ENCODE measurements at places on chromosomes 11 and 22.

DNA sequence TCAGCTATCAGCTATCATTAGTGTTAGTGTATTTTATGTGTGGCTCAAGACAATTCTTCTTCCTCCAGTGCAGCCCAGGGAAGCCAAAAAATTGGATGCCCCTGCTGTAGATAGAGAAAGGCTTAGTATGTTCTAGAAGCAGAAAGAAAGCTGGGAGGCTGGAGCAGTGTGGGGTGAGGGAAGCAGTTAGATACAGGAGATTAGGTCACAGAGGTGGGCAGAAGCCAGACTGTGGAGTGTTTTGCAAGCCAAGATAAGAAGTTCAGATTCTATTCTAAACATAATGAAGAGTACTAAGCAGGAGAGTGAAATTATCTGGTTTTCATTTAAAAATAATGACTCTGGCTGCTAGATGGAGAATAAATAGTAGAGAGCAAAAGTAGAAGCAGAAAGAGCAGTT is 381.7 kb downstream of the DCDC1 start:
- no peak overlapping the region for H3K27ac ChIP-seq
- H3K36me3 ChIP-seq = no peaks in the 10 kb centered on the region
- no peaks in the 10 kb centered on the region for H3K27me3 ChIP-seq
- H3K4me1 ChIP-seq = no peaks in the 10 kb centered on the region
- H3K4me3 ChIP-seq = no peak overlapping the region
- no peak for DNase-seq

DNA sequence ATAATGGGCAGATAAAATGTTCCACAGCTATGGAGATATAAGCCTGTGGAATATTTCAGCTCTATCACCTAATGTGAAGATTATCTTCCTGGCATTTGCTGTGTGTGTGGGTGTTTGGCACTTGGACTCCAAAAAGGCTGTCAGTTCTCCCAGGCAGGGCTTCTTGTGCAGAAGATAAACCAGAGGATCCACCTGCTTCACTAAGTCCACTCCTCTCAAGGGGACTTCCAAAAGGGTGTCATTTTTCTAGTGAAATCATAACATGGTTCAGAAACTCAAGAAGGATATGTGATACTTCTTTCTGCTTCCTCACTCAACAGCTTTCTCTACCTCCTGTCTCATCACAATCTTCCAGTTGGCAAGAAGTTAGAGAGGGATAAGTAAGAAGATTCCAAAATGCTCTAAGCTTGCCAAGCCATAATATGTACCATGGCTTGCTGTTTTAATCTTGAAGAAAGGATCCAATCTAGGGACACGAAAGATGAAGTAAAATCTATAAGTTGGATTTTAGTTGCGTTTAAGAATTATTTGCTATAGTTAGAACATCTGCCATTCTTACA is 206.2 kb upstream of the MTMR2 start:
- H3K4me1 ChIP-seq = peaks cover 76% of the 10 kb centered on the region
- no peak overlapping the region for H3K4me3 ChIP-seq
- H3K27ac ChIP-seq = peak overlapping the region; percentile 83
- no peaks in the 10 kb centered on the region for H3K27me3 ChIP-seq

- H3K4me1 ChIP-seq = peaks cover 22% of the 10 kb centered on the region
- peak overlapping the region; percentile 78 for H3K4me3 ChIP-seq
- DNase-seq = peak; percentile 70
- H3K36me3 ChIP-seq = peaks cover 3% of the 10 kb centered on the region
- H3K27me3 ChIP-seq = no peaks in the 10 kb centered on the region
These were observed 87.8 kb upstream of the CRYBB3 start for GRCh38 chr22:25111579-25112517.

DNA sequence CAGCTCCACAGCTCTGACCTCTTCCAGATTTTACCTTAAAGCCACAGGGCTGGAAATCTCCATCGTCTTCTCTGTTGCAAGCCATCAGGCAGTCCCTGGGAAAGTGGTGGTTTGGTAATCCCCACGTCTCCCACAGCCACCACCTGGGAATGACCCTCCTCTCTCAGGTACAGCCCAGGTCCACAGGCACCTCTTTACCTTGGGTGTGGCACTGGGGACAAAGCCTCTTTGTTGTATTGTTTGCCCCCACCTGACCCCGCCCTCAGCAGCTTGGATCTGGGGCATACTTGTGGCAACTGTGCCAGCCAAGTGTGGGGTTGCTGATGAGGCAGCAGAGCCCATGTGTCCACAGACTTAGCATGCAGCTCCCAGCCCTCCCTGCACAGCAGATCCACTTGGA is 77.6 kb downstream of the LRRC32 start:
- no peak overlapping the region for H3K4me3 ChIP-seq
- DNase-seq = no peak
- H3K4me1 ChIP-seq = peaks cover 35% of the 10 kb centered on the region
- H3K27me3 ChIP-seq = peaks cover 8% of the 10 kb centered on the region

GRCh38 chr22:40654522-40655167 is 18.1 kb upstream of the MRTFA start:
- H3K27me3 ChIP-seq = no peaks in the 10 kb centered on the region
- H3K36me3 ChIP-seq = no peaks in the 10 kb centered on the region
- H3K4me3 ChIP-seq = no peak overlapping the region
- H3K27ac ChIP-seq = peak overlapping the region; percentile 11

DNA sequence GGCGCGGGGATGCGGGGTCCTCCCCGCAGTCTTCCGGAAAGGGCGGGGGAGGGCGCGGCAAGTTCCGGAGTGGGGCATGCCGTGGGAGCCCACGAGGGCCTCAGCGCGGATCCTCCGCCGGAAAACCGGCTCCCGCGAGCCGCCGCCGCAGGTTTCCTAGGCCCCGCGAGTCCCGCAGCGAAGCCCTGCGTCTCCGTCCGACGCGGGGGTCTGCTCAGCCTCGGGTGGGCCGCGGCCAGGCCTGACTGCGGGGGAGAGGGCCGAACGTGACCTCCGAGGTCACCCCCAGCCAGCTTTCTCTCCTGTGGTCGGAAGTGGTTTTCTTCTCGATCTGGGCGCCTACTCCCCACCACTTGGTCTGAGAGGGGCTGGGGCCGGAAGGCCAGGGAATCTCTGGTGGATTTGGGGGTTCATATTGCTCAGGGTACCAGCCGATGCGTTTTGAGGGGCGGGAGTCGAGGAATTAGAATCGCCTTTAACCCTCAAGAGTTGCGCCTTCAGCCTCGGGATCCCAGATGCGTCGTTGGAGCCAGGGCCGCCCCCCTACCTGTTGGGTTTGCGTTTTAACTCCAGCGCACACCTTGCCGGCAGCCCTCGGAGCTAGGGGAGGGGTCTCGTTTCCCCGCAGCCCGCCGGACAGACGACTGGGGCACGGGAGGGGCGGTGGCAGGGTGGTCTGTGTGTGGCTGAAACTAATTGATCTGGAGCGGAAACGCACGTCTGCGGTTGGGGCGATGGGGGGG is 3.6 kb upstream of the CCND1 start:
- no peak overlapping the region for H3K4me3 ChIP-seq
- H3K27ac ChIP-seq = no peak overlapping the region
- H3K27me3 ChIP-seq = peaks cover 69% of the 10 kb centered on the region
- H3K36me3 ChIP-seq = no peaks in the 10 kb centered on the region

DNA sequence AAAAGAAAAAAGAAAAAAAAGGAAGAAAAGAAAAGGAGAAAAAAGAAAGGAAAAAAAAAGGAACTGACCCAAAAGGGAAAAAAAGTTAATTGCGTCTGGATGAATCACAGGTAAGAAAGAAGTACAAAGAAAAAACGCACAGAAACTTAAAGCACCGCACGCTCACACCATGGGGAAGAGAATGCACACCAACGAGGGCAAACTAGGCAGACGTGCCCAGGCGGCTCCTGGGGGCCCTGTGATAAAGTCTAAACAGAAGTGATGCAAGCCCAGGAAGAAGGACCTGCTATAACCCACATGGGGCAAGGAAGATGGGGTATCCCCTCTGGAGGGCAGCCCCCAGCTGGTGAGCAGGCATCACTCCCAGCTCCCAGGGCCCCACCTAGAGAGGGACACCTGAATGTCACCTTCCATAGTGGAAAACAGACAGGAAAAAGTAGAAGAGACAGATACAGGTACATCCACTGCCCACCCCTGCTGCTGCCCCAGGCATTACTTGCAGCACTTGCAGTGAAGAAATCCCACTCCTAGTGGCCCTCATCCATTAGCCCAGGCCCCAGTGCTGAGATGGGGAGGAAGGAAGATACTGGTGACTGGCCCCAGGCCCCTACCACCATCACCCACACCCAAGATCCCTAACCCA is 28.9 kb downstream of the NAP1L4 start:
- no peak overlapping the region for H3K4me3 ChIP-seq
- peak overlapping the region; percentile 69 for H3K27ac ChIP-seq
- peaks cover 99% of the 10 kb centered on the region for H3K36me3 ChIP-seq
- H3K27me3 ChIP-seq = no peaks in the 10 kb centered on the region
- H3K4me1 ChIP-seq = peaks cover 37% of the 10 kb centered on the region

DNA sequence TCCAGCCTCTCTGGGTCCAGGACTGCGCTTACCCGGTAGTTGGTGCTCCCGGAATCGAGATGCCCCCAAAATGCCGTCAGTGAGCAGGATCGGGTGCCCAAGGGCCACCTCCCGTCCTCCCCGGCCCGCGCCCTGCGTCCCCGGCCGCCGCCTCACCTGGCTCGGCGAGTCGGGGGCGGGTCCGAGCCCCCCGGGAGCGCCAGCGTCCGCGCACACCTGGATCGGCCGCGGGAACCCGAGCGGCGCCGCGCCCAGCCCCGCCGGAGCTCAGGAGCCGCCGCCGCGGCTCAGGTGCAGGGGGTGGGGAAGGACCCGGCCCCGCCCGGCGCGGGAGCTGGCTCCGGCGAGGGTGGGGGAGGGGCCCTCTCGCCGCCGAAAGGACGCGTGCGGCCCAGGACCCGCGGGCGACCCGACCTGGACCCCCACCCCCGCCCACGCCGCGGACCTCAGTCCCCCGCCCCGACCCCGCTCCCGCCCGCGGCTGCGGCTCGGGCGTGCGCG is at the start of gene SHANK2:
TSS of gene SHANK2 (minus strand) at position 309 of the 501 bp plus-strand sequence. CDS start 105,251 bp downstream, outside the sequence.
- no peak within 1 kb of the TSS for H3K4me3 ChIP-seq
- no peak for DNase-seq
- peaks cover 4% of the 10 kb centered on the region for H3K4me1 ChIP-seq
- no peaks in the 10 kb centered on the region for H3K36me3 ChIP-seq
- H3K27me3 ChIP-seq = peaks cover 73% of the 10 kb centered on the region

DNA sequence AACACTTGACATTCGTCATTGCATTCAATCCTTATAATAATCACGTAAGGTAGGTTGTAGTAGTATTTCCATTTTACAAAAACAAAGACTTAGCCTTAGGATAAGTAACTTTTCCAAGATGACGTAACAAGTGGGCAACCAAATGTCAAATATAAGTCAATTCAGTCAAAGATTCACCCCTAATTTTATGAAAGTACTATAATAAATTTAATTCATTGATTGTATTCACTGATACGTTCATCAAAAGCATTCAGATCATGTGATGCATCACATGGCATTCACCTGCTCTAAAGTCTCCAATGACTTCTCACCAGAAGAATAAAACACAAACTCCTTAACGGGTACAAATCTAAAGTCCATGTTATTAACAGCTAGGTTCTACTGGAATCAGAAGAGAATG is 2.1 kb downstream of the KIF18A start:
- H3K4me1 ChIP-seq = peaks cover 34% of the 10 kb centered on the region
- no peak overlapping the region for H3K27ac ChIP-seq
- peaks cover 18% of the 10 kb centered on the region for H3K36me3 ChIP-seq
- DNase-seq = no peak
- no peaks in the 10 kb centered on the region for H3K27me3 ChIP-seq

DNA sequence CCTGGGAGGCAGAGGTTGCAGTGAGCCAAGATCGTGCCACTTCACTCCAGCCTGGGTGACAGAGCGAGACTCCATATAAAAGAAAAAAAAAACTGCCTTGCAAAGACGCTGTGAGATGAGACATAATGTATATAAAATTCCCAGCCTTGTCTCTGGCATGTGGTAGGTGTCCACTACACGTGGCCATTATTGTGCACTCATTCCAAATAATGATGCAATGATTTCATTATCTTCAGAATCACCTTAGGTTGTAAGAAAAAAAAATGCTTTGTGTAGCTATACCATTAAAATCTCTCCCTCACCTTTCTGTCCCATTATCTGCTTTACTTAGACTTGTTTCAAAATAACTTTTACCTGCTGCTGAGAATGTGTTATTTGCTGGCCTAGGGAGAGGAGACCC is 41.6 kb downstream of the C11orf96 start:
- peaks cover 51% of the 10 kb centered on the region for H3K27me3 ChIP-seq
- DNase-seq = no peak
- H3K4me3 ChIP-seq = no peak overlapping the region
- no peak overlapping the region for H3K27ac ChIP-seq

DNA sequence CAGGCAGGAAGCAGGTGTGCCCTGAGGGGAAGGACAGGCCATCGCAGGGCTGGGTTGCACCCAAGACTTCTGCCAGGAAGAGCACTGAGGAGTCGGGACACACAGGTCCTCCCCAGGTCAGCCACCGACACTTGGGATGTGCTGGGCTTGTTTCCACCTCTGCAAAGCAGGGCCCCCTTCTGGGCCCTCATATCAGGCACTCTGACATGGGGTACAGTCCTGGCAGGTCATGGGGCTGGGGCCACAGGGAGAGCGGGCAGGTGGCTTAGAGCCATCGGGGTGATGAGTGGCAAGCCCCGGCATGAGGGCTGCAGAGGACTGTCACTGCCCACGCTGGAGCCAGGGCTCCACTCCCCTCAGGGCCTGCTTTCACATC is 7.9 kb upstream of the ADORA2A start:
- peaks cover 8% of the 10 kb centered on the region for H3K4me1 ChIP-seq
- no peak overlapping the region for H3K27ac ChIP-seq
- no peaks in the 10 kb centered on the region for H3K27me3 ChIP-seq
- peaks cover 24% of the 10 kb centered on the region for H3K36me3 ChIP-seq
- H3K4me3 ChIP-seq = no peak overlapping the region
- DNase-seq = no peak

GRCh38 chr11:120746836-120747609 is 235.5 kb downstream of the GRIK4 start:
- H3K27ac ChIP-seq = no peak overlapping the region
- H3K36me3 ChIP-seq = no peaks in the 10 kb centered on the region
- peaks cover 17% of the 10 kb centered on the region for H3K27me3 ChIP-seq

DNA sequence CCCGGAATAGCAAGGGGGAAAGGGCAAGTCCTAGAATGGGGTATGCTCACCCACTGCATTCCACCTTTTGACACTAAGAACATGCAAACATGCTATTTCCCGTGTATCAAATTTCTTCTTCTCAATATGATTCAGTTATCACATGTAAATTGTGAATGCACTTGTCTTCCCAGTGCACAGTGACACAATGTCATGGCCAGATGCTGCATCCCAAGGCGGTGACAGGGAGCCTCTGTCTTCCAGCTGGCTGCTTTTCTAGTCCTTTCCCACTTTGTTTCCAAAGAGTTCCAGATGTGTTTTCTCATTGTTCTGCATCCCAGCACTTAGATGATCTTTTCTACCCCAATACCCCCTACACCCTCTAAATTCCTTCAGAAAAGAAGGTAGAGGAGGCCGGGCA is 12.4 kb downstream of the SLC25A18 start:
- H3K27ac ChIP-seq = no peak overlapping the region
- H3K4me3 ChIP-seq = no peak overlapping the region
- peaks cover 10% of the 10 kb centered on the region for H3K27me3 ChIP-seq
- no peaks in the 10 kb centered on the region for H3K4me1 ChIP-seq
- DNase-seq = no peak
- no peaks in the 10 kb centered on the region for H3K36me3 ChIP-seq

DNA sequence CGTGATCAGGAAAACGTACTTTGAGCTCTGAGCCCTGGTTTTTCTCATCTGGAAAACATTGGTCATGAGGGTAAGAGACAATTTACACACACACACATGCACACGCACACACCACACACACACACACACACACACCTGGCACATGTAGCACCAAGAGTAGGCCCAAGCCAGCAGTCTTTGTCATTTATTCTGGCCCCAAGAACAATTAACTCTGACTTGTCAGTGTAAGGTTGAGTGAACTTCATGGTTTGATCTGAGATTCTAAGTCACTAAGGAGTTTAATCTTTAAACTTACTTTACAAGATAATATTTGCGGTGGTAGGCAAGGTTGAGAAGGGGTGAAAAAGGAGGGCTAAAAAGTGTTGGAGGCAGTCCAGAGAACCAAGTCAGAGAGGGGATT is 44.1 kb downstream of the MMP20 start:
- H3K4me1 ChIP-seq = peaks cover 42% of the 10 kb centered on the region
- no peak for DNase-seq
- H3K4me3 ChIP-seq = no peak overlapping the region
